Left renal cortex interstitium (tissue), 4 donors: ENCODE measurements at places on chromosomes 11 and 22.

DNA sequence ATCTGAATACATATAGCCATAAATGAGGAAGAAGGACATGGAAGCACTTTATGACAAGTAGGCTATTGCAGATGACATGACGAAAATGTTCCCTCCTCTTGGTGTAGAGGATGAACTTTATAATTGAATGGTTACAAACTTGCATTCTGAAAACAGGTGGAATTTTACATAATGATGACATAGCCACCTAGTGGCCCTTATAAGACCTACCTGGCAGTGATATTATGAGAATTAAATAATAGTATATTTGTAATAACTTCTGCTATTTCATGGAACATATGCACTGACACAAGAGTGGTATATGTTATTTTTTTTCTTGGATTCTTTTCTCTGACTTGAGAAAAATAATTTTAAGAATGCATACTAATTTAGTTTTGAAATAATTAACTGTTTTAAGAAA, 22.9 kb downstream of the TRIM22 start:
- no peak for DNase-seq

- DNase-seq = no peak
Observed at GRCh38 chr11:65786786-65787636, at the start of gene OVOL1. Gene OVOL1, plus strand, starts transcription at chr11:65787063. Its CDS starts 311 bp downstream, at chr11:65787374.

GRCh38 chr11:84103096-84103495, 816.9 kb upstream of the CCDC90B start:
- DNase-seq = no peak

GRCh38 chr22:22749167-22749758, 104.8 kb downstream of the GGTLC2 start:
- no peak for DNase-seq

- no peak for DNase-seq
Observed at GRCh38 chr11:101008961-101009689, 120.5 kb downstream of the PGR start.

DNA sequence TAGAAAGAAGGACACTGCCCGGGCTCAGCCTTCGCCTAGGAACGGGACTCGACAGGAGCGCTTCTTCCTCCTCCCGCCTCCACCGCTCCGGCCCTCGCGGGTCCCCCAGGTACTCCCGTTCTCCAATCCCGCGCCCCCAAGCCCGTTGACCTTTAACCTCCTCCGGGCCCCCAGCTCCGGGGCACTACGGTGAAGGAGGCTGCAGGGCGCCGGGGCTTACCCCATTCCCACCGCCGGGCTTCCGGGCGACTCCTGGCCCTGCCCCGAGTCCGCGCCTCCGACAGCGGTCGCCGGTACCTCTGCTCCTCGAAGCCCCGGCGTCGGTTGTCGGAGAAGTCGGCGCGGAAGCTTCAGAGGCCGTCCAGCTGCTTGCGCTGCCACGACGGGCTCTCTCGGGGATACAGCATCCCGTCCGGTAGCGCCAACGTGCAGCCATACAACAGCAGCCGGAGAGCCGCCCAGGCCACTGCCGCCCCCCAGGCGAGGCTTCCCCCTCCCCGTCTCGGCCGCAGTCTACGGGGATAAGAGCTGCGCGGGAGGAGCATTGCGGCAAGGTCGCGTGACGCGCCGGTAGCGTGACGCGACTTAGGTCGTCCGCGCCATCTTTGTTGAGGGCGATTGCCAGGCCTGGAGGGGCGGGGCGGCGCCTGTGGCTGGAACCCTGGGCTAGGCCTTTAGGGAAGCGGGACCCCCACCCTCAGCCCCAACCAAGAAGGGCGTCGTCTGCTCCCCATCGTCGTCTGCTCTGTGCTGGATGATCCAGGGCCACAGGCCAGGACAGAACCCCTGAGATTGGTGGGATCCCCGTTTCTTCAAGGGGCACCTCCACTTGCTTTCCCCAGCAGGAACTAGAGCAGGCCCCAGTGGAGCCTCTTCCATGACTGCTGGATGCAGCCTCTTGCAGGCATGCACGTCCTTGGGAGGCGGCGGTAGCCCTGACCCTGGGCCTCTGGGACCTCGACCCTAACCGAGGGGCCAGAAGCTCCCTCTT, 26.3 kb downstream of the RGL4 start:
- DNase-seq = peak; percentile 63

DNA sequence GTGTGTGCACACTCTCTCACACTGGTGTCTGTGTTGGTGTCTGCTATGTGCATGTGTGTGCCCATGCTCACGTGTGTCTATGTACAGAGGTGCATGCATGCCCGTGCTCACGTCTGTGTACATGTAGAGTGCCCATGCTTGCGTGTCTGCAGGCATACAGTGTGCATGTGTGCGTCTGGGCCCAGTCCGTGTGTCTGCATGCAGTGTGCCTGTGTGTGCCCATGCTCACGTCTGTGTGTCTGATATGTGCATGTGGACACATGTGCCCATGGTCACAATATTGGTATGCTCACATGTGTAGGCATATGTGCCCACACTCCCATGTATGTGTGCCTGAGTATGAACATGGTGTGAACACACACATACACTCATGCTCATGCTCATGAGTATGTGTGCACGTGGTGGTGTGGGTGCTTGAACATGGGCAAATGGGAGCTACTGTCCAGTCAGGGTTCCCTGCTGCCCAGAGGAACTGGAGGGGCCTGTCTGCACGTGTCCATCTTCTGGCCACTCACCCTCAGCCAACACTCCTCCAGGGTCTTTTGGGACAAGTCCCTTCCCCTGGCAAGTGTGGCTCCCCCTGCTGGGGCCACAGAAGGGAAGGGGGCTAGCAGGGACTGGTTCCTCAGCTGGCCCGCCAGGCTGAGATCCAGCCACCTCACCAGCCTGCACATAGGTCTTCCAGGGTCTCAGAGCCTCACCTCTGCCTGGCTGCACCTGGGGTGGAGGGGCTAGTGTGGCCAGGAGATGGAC, 7.3 kb upstream of the TBX1 start:
- DNase-seq = no peak

- no peak for DNase-seq
Observed at GRCh38 chr11:34267013-34267412, 90.8 kb downstream of the ABTB2 start.

- DNase-seq = no peak
Observed at GRCh38 chr11:47244448-47245350, 3.9 kb downstream of the ACP2 start.

GRCh38 chr11:57424792-57425564, 1.9 kb downstream of the SLC43A3 start:
- DNase-seq = no peak

GRCh38 chr11:75797792-75798191, 17.2 kb upstream of the UVRAG start:
- DNase-seq = no peak

- DNase-seq = no peak
Observed at GRCh38 chr11:44267006-44267749, 42.8 kb downstream of the ALX4 start.

DNA sequence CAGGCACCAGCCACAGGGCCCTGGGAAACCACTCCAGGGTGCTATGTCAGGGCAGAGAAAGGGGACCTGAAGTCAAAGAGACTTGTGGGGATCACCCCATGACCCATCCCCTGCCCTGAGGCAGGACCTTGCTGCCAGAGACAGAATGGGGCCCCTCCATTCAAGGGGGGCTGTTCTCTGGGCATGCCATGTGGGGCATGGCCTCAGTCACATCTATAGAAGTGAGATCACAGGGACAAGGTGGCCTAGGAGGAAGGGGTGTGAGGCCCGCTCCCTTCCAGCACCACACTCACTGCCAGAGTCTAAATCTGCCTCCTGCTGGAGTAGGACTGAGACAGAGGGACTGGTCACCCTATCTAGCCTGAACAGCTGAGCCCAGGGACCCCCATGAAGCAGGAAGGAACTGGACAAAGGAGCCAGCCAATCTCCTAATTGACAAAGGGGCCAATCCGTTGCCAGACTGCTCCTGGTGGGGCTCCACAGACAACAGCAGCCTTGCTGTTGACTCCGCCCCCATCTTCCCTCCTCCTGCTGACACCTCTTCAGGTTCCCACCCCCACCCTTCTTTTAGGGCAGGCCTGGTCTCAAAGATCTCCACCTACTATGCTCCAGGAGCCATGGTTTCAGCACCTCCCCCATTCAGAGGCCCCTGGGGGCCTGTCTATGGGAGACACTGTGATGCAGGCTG, 26.0 kb downstream of the NEAT1 start:
- DNase-seq = no peak

DNA sequence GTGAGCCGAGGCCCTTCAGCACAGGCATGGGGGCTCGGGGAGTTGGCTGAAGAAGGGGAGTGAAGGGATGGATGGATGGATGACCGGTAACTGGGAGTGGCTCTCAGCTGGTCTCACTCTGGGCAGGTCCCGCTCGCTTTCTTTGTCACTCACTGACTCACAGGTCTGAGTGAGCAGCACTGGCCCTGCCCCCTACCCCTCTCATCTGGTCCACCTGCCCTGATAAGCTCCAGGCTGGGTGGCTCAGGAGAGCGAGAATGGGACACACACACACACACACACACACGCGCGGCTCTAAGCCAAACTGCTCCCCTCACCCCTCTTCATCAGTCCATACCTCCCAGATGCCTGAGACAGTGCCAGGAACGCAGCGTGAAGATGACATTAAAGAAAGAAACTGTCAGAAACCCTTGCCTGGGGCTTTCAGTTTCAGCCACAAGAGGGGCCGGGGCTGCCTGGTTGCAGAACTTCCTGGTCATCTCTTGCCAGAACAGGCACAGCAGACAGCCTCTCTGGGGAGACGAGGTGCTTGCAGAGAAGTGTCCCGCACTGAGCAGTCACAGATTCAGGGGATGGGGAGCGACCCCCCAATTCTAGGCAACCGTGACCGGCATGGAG, 16.5 kb upstream of the SHISAL1 start:
- DNase-seq = no peak

DNA sequence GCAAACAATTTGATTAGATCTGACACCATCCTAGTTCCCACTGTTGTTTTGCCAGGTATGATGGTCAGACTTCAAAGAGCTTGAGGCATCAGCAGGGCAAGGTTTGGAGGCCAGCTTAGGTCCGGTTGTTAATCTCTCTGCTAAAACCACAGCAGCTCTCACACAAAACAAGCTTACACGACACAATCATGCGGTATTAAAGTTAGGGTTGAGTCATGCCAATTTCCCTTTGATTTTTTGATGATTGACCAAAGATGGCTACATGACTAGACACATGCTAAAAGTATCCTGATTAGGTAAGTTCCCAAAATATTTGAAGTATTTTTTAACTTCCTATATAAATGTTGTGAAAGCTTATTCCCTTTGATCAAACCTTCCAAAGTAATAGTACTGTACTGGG, 145.9 kb downstream of the ELP4 start:
- DNase-seq = no peak

- no peak for DNase-seq
Observed at GRCh38 chr11:104091281-104092096, 55.0 kb downstream of the DDI1 start.

DNA sequence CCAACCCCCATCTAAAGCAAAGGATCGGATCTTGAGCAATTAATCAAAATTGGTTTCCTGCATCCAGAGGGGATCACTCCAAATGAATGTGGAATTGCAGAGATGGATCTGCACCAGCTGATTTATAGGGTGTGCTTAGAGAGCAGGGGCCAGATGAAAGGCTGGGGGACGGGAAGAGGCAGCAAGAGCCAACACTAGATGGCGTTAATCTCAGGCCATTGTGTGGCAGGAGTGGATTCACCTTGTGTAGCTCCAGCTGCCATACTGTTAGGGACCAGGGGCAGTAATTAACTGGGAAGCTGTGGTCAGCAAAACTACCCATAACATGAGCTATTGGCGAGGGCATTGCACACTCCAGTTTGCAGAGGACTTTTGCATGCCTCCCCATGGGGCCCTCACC, 35.6 kb downstream of the SERPINH1 start:
- no peak for DNase-seq

DNA sequence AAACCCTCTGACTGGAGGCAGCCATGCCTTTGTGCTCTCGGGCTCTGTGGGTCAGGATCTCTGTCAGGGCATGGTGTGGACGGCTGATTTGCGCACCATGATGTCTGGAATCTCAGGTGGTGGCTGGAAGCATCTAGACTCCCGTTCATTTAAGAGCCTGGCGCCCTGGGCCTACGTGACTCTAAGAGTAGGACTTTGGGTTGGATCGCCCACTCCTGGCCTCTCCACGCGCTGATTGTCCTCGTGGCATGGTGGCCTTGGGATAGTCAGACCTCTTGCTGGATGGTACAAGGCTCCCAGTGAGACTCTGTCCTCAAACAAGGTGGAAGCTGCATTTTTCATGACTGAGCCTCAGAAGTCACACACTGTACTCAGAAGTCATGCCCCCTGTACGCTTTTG, 224.3 kb downstream of the TBC1D22A start:
- no peak for DNase-seq

GRCh38 chr11:27716835-27717234, 16.6 kb upstream of the BDNF start:
- DNase-seq = no peak

- no peak for DNase-seq
Observed at GRCh38 chr22:30483169-30483568, 11.4 kb upstream of the SEC14L3 start.

DNA sequence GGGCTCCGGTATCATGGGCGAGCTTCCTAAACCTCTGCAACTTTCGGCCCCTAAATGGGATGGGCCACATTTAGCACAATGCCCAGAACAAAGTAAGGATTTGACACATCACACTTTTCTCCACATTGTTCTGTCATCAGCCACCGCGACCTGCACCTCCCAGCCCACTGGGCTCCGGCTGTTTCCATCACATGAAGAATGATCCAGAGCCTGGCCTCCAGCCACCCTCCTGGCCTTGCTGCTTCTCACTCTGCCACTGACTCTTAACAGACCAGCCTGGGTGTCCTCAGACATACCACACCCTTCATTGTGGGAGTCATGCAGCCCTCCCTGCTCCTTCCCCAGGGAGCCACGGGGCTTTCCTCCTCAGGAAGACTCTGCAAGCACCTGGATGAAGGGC, 113.7 kb downstream of the IGLL1 start:
- DNase-seq = no peak

DNA sequence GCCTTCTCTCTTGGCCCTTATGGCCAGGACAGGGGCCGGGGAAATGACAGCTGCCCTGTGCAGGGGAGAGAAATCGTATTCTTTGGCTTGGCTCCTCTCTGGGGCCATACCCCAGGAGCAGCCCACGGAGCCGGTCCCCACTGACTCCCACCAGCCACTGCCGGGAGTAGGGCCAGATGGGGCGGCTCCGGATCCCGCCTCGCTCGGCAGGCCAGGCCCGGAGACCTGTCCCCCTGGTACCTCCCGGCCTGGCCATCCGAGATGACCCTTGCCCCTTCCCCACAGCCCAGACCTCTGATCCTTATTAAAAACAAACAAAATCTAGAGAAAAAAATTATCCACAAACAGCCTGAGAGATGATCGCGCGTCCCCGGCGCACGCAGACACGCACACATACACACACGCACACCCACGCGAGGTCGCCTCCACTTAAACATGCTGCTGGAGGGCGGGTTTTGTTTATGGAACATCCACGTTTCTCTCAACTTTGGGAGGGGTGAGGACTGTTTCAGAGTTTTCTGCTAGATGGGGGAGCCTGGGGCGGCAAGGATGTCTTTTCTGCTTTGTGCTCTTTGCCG, 59.1 kb downstream of the IGLL1 start:
- DNase-seq = no peak

- DNase-seq = no peak
Observed at GRCh38 chr11:102448869-102449224, 3.7 kb downstream of the TMEM123 start.

- no peak for DNase-seq
Observed at GRCh38 chr11:71490044-71490730, 36.9 kb upstream of the KRTAP5-7 start.

GRCh38 chr22:22327723-22328122, 83.1 kb downstream of the VPREB1 start:
- no peak for DNase-seq

- DNase-seq = no peak
Observed at GRCh38 chr11:31050061-31050765, 319.3 kb downstream of the DCDC1 start.
